ENCODE measurements at places on chromosomes 3 and 15. TPM values are rescaled to one million over a fixed set of nuclear protein-coding genes. Genes with fewer than 3 reads are reported as not detected.

Gene SLC38A3
- 1.1 TPM for total RNA-seq

Gene VPS18
- 57.3 TPM for total RNA-seq

Gene TJP1
- 36.8 TPM for total RNA-seq

Gene PRR20G
- not detected for total RNA-seq

Gene LYZL4
- not detected for total RNA-seq

Gene LRRC28
- total RNA-seq = 67.0 TPM

Gene FAM107A
- not detected for total RNA-seq

Gene C3orf20
- total RNA-seq = not detected

Gene DAZL
- total RNA-seq = not detected

DNA sequence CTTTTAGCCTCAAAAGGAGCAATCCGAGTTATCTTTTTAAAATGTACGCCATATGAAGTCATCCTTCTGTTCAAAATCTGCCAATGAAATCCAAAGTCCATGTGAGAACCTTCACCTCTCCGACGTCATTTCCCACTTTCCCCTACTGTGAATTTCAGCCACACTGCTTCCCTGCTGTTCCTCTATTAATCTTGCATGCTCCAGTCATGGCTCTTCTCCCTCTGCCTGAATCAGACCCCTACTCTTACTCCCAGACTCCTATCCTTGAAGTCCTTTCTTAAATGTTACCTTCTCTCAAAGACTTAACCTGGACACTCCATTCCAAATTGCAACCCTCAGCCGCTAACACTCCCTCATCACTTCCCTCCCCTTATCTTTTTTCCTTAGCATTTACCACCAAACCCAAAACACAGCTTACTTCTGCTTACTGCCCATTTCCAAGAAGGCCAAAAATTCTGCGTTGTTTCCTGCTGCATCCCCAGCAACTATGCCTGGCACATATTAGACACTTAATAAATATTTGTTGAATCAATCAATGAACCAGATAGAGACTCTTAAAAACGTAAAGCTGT, 1.2 kb downstream of the NKIRAS1 start:
- peak; percentile 76 for DNase-seq

GRCh38 chr15:67181221-67181639, 73.2 kb downstream of the AAGAB start:
- no peak for DNase-seq

- no peak for DNase-seq
Measured at GRCh38 chr3:72907131-72907711, 19.4 kb downstream of the GXYLT2 start.

GRCh38 chr3:113516115-113516505, 1.2 kb upstream of the SPICE1 start:
- DNase-seq = peak; percentile 18

GRCh38 chr3:185216607-185216958, 37.3 kb downstream of the EHHADH start:
- no peak for DNase-seq

- no peak for DNase-seq
Measured at GRCh38 chr3:58840949-58841348, 174.4 kb upstream of the FAM3D start.

DNA sequence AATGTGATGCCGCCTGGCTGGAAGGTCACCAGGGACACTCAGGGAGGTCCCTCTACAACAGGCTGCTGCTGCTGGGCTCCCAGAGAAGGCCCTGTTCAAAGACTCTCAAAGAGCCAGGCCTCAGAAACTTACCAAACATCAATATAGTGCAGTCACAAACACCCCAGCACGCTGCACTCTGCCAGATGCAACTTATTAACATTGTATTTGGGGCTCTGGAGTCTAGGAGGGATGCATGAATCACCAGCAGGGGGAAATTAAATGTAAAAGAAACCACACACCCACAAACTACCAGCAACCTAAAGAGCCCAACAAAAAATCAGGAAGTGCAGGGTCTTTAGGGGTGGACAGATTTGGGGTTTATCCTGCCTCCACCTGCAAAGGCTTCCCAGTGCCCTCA, 74.6 kb upstream of the SPATA12 start:
- DNase-seq = no peak

All from G401 (cell line).